A549 treated with CORT108297 at 1 μM for 4 hours (cell line): ENCODE measurements at places on chromosomes 11 and 22. TPM values are rescaled to one million over a fixed set of nuclear protein-coding genes. Genes with fewer than 3 reads are reported as not detected.

The RIMBP3C gene
- 0.13 to 0.23 TPM (median 0.18 TPM) in 5 replicates for total RNA-seq

The ASPHD2 gene
- 0.71 to 1.5 TPM (median 1.4 TPM) in 5 replicates for total RNA-seq

The SEZ6L gene
- total RNA-seq: not detected in 5 replicates

The TRIM66 gene
- total RNA-seq: 1.7 to 2.8 TPM (median 2.3 TPM) in 5 replicates

The DTX4 gene
- total RNA-seq: 4.1 to 5.6 TPM (median 4.8 TPM) in 5 replicates

The CSNK2A3 gene
- 1.4 to 2.3 TPM (median 1.8 TPM) in 5 replicates for total RNA-seq

The E2F8 gene
- 5.5 to 6.8 TPM (median 6.2 TPM) in 5 replicates for total RNA-seq

The NNMT gene
- total RNA-seq: 216 to 289 TPM (median 270 TPM) in 5 replicates

The BET1L gene
- 38.1 to 49.8 TPM (median 48.0 TPM) in 5 replicates for total RNA-seq

The SGSM1 gene
- total RNA-seq: 0.18 to 0.64 TPM (median 0.29 TPM) in 5 replicates

The MYEOV gene
- total RNA-seq: 98.5 to 119 TPM (median 112 TPM) in 5 replicates

The SAMM50 gene
- 43.5 to 49.1 TPM (median 46.7 TPM) in 5 replicates for total RNA-seq

The SERHL2 gene
- total RNA-seq: 0.12 to 0.37 TPM (median 0.25 TPM) in 5 replicates

The CFAP300 gene
- total RNA-seq: 4.9 to 6.9 TPM (median 6.1 TPM) in 5 replicates

The ZNF202 gene
- total RNA-seq: 9.0 to 10.0 TPM (median 9.7 TPM) in 5 replicates

The PKDREJ gene
- not detected in 5 replicates for total RNA-seq

The JAML gene
- total RNA-seq: not detected in 5 replicates

The CCDC87 gene
- 0.54 to 0.72 TPM (median 0.57 TPM) in 5 replicates for total RNA-seq

The OR8K3 gene
- not detected in 5 replicates for total RNA-seq
